ENCODE measurements at places on chromosomes 3 and 15.

DNA sequence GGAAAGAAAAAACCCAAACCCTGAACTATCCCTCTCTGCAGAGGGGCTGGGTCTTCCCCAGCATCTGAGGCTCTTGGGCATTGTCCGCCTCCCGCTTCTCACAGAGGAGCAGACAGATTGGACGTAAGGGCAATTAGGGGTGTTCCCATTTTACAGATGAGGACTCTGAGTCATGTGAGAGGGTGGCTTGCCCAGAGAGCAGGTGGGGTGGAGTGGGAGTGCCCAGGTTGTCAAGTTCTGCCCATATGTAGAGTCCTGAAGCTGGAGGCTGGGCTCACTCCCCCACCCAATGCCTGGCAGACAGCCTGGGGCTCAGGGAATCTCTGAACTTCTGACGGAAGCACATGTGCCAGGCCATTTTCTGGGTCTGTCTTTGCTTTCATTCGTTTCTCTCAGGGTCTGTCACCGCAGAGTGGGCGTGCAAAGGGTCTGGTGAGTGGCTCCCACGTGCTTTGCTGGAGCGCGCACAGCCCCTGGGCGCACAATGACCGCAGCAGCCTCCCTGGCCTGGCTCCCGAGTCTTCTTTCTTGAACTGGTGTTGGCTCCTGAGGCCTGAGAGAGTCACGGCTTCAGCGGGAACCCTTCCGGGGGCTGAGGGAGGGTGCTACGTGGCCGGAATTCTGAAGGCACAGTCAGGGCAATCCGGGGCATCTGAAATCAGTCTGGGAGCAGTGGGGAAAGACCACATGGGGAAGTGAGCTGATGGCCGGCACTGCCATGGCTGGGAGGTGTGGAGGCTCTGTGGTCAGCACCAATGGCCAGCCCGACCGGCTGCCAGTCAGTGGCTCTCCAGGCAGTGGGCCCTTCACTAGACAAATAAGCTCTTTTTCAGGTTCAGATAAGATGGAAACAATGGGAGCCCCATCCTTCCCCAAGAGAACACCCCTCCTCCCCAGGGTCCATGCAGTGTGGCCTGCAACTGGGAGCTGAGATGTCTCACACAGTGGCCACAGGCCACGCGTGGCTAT is 1.1 kb upstream of the TRPM1 start:
- DNase-seq = no peak

GRCh38 chr15:20344601-20345400 is 196.8 kb downstream of the GOLGA6L6 start:
- DNase-seq = no peak

- no peak for DNase-seq
These were observed 191.9 kb upstream of the LRIG1 start for GRCh38 chr3:66692766-66693150.

GRCh38 chr3:119733812-119734211 is 31.0 kb downstream of the CFAP91 start:
- no peak for DNase-seq

GRCh38 chr3:101518421-101518871 is 5.4 kb upstream of the SENP7 start:
- DNase-seq = no peak

GRCh38 chr3:124845406-124845805 is 41.8 kb downstream of the ITGB5 start:
- no peak for DNase-seq

DNA sequence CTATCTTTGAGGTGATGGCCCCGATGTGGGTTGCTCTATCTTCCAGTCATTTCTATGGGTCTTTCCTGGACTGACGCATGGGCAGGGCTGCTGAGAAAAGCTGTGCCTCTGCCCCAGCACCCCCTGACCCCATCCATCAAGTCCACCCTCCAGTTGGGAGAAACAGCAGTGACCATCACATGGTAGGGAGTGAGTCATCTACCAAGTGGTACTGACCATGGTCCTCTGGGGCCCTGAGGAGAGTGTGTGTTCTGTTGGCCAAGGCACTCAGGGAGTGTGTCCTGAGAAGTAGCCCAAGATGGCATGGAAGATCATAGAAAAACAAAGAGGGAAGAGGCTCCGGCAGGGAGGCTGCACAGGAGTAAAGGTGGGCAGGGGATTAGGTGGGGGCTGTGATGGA is 1.6 kb upstream of the DNAH1 start:
- DNase-seq = no peak

- DNase-seq = no peak
These were observed 253.1 kb downstream of the RBMS3 start for GRCh38 chr3:29534006-29534405.

DNA sequence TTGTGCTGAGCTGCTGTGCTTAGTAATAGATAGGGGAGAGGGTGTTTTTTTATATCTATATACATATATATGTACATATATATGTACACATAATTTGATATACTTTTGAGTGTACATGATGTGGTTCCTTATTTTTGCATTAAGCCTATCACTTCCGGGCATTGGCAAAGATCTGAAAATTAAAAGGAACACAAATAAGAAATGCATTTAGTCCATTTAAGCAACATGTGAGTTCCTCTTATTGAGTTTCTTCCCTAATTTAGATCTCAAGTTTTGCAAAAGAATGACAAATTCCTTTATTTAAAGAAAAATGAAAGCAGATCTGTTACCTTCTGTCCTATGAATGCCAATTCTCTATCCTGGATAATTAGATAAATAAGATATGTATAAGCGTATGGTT is 435.1 kb downstream of the LPP start:
- DNase-seq = no peak

DNA sequence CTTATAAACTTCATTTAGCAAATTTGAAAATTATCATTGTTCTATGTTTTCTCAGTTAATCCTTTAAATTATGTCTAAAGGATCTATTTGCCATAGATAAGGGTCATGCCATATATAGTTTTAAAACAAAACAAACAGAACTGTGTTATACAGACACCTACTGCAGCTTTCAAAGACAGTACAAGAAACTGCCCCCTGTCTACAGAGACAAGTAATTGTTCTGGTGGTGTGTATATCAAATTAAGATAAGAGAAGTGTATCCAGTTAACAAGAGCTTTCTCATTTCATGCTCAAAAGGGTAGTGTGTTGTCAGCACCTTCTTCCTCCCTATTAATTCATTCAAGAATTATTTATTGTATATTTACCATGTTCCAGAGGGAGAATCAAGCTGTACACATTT is 201.2 kb downstream of the FMN1 start:
- peak; percentile 1 for DNase-seq

DNA sequence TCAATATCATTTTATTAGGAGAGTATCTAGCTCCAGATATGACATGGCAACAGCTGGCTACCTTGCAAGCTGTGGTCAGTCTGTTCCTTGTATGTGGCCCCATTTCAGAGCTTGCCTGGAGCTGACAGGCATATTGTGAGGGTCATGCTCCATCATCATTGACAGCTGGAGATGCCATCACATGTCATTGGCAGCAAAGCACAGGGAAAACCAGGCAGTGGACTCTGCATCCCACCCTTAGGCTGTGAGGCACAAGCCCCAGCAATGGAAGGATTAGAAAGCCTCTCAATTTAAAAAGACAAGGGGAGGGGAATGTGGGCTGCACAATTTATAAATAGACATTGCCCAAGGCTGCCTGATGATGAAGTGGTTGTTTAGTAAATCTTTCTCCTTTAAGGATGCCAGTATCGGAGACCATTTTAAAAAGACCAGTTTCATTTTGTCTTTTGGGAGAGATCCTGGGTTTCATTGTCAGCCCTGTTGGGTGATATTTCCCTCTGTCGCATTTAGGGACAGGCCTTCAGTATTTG is 27.9 kb downstream of the LNP1 start:
- no peak for DNase-seq

DNA sequence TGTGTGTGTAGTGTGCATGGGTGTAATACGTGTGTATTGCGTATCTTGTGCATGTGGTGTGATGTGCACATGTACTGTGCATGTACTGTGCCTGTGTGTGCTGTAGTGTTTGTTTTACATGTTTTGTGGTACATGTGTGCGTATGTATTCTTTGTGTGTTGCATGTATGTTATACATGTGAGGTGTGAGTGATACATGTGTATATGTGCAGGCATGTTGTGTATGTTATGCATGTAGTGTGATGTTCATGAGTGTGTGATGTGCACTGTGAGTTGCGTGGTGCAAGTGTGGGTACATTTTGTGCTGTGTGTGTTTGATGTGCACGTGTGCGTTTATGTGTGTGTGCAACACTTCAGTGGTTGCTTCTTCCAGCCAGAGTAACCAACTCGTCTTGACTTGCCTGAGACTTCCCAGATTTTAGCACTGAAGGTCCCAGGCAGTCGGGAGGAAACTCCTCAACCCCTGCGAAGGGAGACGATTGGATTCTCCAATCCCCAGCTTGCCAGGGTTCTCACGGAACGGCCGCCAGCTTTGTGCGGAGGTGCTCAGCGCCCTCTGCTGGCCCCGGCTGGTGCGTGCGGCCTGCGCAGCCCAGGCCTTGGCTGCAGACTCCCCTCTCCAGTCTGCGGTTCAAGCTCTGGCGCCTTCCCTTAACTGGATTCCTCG is 3.6 kb downstream of the GALNT15 start:
- no peak for DNase-seq

GRCh38 chr3:121834157-121834670 is 646 bp downstream of the IQCB1 start:
- peak; percentile 12 for DNase-seq

DNA sequence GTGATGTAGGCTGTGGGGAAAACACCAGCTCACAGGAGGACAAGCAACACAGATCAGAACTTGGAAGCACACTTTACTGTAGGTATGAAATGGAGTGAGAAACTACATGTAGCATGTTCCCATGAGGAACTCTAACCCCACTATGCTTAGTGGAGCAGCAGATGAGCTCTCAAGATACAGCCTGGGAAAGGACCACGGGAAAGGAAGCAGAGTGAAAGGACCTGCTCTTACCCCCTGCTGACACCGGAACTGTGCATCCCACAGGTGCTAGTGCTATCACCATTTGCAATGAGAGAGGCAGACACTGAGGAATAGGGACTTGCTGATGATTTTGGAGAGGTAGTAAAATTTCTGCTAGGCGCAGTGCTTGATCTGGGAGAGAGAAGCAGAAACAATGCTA is 28.6 kb downstream of the USP4 start:
- no peak for DNase-seq

- DNase-seq = no peak
These were observed 513 bp downstream of the CLASP2 start for GRCh38 chr3:33717616-33717865.

- DNase-seq = no peak
These were observed 437.8 kb upstream of the AZI2 start for GRCh38 chr3:28786446-28786845.

DNA sequence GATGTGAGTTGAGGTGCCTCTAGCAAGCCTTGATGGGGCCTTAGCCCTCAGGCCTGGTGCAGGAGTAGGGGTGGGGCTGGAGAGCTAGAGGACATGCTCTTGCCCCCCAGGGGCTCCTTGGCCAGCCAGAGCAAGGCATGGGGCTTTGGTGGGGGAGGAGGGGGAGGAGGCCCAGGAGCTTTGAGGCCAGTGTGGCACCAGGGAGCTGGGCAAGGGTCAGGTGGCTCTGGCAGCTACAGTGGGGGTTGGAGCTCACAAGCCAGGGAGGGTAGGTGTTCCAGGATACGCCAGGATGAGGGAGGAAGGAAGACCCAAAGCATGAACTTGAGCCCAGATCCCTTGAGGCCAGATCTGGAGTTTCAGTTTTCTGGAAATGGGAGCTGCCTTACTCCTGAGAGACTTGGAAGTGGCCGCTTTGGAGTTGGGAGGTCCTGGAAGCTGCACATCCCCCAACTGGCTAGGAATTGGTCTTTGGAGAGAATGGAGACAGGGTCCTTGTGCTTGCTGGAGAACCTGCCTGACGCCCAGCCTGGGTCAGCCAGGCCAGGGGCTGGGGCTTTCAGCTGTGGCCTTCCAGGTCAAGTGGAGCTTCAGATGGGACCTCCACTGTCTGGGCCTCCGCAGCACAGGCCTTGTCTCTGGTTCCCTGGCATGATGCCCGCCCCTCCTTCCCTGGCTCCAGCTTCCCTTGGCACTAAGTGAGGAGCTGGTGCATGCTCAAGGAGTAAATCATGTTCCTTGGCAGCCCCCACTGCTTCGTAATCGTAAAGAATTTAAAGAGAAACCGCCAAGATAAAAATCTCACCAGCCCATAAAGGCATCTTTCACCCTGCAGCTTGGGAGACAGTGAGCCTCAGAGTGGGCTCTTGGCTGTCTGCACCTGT is 8.7 kb downstream of the SEMA3F start:
- no peak for DNase-seq

GRCh38 chr15:67329984-67330733 is 75.6 kb downstream of the IQCH start:
- no peak for DNase-seq

- DNase-seq = no peak
These were observed 162.7 kb downstream of the LPP start for GRCh38 chr3:188316723-188317070.

DNA sequence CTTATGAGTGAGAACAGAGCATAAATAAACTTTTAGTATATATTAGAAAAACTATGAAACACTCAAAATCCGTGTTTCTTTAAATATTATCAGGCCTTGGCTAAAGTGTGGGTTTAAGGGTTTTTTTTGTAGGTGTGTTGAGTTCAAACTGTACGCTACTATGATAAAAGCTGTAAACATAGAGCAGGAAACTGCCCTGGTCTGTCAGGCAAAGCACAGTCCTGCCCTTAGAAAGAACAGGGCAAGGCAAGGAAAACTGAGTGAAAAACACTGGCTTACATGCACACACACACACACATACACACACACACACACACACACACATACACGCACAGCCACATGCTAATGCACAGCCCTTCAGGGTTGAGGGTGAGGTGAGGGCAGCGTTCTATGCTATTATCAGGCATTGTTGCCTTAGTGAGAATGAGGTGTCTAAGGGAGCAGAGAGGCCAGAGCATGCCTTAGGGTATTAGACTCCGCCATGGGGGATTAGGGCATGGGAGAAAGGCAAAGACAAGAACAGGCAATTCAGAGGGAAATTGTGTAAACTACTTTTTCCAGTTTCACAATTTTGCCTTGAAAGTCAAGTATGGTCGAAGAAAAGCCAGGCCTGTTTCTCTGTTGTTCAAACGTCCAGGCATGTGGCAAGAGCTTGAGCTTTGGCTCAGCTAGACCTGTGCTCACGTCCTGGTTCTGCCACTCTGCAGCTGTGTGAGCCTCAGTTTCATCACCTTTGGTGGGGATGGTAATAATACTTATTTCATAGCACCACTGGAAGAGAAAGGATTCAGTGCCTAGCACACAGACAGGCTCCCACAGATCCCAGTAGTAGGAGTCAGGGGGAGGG is 36.3 kb upstream of the TPM1 start:
- no peak for DNase-seq

- no peak for DNase-seq
These were observed 932.9 kb downstream of the ROBO1 start for GRCh38 chr3:78834910-78835309.

GRCh38 chr3:42369832-42370231 is 40.6 kb downstream of the LYZL4 start:
- DNase-seq = no peak

All from NCI-H1436 (cell line).